ENCODE measurements at places on chromosomes 11 and 22.

- no peak for DNase-seq
Measured at GRCh38 chr11:18372201-18372600, 22.2 kb upstream of the LDHA start.

DNA sequence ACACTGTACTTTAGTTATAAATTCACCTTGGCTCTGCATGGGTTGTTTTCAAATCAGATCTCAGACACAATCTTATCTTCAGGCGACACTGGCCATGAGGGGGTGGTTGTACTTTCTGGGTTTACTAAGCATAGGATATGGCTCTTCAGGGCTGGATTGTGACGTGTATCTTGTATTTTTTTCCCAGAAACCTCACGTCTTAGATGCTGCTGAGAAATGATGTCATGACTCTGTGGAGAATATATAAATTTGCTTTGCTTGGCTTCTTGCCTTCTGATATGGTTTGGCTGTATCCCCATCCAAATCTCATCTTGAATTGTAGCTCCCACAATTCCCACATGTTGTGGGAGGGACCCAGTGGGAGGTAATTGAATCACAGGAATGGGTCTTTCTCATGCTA is 82.8 kb upstream of the VSTM5 start:
- DNase-seq: no peak

- DNase-seq: no peak
Measured at GRCh38 chr11:32990481-32990880, 25.2 kb upstream of the DEPDC7 start.

DNA sequence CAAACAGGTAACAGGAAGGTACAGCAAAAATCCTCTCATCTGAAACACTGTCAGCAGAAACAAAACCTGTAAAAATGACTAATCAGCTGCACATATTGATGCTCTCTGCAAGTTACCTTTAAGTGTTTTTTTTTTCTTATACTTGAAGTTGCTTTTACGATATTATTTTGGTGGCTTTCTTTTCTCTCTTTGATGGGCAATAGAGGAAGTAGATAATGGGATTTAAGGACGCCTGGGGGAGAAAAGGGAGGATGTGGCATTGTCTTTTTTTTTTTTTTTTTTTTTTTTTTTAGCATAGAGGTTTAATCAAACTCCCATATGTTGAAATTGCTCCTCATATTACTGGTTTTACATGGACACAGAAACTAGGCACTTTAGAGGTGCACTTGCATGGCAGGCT is 11.4 kb upstream of the ADSL start:
- DNase-seq: no peak

GRCh38 chr22:48741540-48741939 is 1086.1 kb downstream of the BRD1 start:
- DNase-seq: no peak

DNA sequence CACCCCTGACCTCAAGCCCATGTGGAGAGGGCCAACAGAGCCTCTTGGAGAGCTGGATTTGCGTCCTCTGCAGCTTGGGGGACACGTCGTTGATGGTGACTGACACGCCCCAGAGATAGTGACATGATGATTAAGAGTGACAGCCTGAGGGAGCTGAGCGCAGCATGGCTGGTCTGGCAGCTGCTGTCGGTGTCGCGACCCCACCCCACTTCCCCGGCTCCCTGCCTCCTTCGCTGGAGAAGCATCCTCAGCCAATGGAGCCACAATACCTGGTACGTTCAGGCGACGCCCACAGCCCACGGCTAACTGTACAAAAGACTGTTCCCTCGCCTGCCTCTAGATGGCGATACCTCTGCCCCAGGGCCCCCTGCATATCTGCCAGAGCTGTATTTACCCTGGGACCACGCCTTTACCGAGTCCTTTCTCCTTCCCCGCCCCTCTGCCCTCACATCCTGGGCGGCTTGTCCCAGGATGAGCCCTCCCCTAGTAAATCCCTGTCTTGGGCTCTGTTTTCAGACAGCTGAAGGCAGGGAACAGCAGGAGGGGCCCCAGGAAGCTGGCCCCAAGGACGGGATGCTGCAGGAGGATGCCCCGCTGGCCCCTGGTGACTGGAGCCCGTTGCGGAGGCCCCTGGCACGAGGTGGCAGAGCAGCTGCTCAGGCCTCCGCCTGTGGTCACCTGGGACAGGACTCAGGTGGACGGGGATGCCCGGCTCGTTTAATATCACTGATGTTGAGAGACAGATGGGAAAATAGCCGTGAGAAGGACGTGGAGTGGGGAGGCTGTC is 90.6 kb downstream of the RPS6KA4 start:
- peak; percentile 26 for DNase-seq

Measured in muscle of back (tissue), 13 donors.